Kidney tubule cell (primary cell): ENCODE measurements at places on chromosomes 11 and 22.

- DNase-seq: no peak
Measured at GRCh38 chr11:16789063-16789420, 50.6 kb downstream of the C11orf58 start.

- no peak for DNase-seq
Measured at GRCh38 chr11:87035976-87036583, 1.7 kb upstream of the TMEM135 start.

DNA sequence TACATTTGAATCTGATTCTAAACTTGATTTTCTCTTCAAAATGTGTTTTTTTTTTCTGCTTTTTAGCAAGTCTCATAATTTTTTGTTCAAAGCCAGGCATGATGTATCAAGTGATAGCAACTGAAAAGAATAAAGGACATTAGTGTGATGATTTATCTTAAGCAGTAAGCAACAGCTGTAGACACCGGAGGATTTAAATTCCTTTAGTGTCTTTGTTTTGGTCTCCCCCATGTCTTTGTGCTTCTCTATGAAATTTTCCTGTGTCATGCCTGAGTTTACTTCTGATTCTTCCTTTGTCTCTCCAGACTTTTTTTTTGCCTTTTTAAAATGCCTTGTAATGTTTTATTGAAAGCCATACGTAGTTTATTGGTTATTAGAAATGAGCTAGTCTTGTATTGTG lies 934.2 kb upstream of the RAG2 start:
- no peak for DNase-seq

GRCh38 chr11:57499983-57500461 lies 15.5 kb downstream of the SLC43A1 start:
- DNase-seq: no peak

GRCh38 chr22:28123989-28124766 lies 205.1 kb upstream of the PITPNB start:
- DNase-seq: no peak

GRCh38 chr11:99695106-99695505 lies 674.4 kb downstream of the CNTN5 start:
- DNase-seq: no peak

GRCh38 chr11:62835336-62835735 lies 2.7 kb upstream of the TEX54 start:
- DNase-seq: no peak

DNA sequence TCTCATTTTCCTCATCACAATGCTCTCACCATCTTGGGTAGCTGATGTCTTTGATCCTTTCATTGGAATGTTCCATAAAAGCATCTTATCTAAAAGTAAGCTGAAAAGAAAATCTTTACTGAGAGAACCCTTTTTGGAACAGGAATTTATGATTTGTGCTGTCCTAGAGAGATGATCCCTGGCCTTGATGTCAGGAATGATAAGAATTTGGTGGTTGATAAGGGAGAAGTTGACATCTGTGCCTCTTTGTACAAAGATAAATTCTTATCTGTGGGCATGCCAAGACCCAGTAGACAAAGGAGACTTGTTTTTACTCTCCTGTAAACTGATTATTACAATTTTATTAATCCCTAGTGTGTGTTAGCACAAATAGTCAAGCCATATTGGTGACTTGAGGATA lies 36.9 kb downstream of the NAALAD2 start:
- DNase-seq: no peak

- no peak for DNase-seq
Measured at GRCh38 chr11:1871531-1871930, 18.6 kb downstream of the LSP1 start.

DNA sequence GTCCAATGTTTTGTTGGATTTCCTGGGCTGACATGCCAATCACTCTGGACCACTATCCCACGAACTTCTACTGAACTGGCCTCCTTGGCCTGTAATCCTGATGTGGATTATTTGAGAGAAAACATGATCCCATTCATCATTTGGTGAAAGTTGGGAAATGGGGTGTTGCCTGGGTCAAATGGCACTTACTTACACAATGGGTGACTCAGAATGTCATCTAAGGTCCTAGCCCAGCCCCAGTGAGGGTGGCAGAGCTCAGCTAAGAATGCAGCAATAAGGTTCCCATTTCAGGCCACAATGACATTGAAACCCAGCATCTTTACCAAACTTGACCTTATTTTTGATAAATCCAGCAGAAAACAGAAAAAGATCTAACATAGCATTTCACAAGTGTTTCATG lies 8.0 kb upstream of the DSCAML1 start:
- no peak for DNase-seq

DNA sequence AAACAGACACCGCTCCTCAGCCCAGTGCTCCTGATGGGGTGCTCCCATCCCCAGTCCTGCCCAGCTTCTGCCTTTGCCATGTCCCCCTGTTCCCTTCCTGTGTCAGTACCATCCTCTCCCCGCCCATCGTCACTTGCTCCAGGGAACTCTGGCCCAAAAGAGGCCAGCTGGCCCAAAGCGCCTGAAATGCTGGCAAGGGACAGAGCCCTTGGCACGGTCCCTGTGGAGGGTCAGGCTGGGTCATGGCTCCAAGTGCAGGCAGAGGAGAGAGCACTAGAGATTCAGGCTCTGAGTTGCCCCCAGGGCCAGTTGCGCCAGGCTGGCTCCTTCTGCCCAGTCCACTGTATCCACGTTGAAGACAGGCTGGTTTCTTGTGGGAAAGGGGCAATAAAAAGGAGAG lies 8.4 kb upstream of the HDHD5 start:
- no peak for DNase-seq

- DNase-seq: no peak
Measured at GRCh38 chr22:49599691-49600455, 227.8 kb downstream of the BRD1 start.
